ENCODE measurements at places on chromosomes 3 and 15.

DNA sequence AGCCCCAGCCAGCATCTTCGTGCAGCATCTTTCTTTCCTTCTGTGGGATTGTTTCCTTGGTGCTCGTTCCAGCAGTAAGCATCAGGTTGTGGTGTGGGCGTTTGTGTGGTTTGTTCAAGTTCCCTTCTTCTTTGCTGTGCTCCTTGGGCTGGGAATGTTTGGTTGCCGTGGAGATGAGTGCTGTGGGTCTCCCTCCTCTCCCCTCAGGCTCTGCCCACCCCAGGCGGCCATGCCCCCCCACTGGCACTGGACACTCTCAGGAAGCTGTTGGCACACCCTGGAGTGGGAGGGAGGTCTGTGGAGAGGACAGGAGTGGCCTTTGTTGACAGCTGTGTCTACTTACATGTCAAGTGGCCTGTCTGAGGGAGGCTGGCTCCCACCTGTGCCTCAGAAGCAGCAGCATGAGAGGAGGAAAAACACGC, 46.5 kb upstream of the SACM1L start:
- no peak for DNase-seq

DNA sequence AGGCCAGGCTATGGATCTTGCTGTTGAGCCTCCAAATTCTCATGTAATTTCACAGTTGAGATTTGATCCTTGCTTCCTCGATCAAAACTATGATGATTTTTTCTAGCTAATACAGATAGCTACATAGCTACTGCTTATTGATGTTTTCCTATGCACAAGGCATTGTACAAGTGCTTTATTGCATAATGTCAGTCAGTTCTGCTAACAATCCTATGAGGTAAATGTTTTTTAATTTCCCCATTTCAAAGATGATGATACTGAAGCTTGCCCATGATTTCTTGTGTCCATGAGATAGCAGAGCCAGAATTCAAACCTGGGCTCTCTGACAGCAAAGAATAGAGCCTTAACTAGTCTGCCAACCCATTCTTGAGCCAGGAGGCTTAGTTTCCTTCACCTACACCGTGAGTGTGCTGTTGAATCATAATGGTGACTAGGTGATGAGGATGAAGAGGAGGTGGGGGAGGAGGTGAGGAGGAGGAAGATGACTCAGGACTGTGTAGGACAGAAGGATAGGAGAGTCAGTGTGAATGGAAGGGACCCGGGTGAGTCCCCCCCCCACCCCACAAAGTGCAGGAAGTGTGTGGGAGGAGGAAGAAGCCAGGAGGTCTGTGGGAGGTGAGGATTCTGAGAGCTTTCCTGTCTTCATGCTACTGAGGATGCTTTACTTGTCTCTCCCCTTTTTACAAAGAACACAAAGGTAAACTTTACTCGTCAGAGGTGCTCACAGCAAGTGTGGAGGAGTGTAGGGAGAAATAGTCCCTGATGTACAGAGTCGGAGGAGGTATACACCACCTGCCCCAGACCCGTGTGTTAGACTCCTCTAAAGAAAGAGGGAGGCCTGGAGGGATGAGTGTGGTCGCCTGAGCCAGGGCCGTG, 3.6 kb downstream of the TAGLN3 start:
- no peak for DNase-seq

DNA sequence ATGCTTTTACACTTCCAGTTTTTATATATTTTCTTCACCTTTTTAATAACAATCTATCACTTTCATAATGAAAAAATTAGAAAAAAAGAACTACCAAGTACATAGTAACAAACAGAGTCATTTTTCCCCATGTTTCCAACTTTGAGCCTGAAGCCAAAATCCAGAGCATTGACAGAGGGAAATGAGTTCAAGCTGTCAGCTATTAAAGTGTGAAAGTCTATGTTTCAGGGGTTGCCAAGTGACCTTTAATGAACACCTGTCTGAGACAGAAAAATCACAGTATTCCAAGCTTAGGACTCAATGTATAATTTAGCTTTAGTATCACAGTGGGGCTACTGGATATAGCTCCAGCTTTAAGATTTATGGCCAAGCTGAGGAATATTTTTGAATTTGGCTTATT, 128.3 kb upstream of the GADL1 start:
- no peak for DNase-seq

DNA sequence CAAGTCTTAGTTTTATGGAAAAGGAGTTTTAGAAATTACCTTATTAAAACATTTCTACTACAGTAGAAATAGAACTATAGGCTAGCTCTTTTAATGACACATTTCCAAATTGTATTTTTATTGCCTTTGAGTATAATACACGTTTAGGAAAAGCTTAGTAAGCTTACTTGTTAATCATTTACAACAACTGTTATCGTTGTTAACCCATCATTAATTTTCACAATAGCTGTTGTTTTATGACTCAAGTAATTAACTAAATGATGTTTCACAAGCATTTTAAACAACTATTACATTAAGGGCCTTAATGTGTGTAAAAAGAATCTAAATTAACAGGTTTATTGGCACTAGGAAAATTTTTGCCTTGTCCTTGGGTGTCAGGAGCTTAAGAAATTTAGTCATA, 120.5 kb upstream of the THRB start:
- DNase-seq: no peak

- DNase-seq: no peak
Measured at GRCh38 chr3:99659032-99659431, 20.6 kb downstream of the COL8A1 start.

DNA sequence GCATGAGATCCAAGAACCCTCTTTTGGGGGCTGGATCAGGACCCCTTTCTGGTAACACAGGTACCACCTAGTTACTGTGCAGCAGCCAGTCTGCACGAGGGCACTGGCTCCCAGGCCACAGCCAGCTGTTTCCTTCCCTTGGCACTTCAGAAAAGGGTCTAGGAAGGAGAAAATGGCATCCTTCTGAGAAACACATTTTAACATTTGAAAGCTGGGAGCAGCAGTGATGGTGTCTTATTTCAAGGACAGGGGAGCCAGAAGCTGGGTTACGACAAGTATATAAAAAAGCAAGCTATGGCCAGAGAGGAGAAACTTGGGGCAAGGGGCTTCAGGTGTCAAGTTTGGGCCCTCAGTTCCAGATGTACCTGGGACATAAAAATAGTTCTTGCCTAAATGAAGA, 282.8 kb downstream of the CTNNB1 start:
- no peak for DNase-seq

GRCh38 chr3:14634763-14635400, 16.7 kb upstream of the CCDC174 start:
- no peak for DNase-seq
